Hindlimb muscle (tissue), 1 donor: ENCODE measurements at places on chromosomes 1 and 21.
A peak's percentile ranks its signal among the peaks of the same experiment; 100 is the strongest.

DNA sequence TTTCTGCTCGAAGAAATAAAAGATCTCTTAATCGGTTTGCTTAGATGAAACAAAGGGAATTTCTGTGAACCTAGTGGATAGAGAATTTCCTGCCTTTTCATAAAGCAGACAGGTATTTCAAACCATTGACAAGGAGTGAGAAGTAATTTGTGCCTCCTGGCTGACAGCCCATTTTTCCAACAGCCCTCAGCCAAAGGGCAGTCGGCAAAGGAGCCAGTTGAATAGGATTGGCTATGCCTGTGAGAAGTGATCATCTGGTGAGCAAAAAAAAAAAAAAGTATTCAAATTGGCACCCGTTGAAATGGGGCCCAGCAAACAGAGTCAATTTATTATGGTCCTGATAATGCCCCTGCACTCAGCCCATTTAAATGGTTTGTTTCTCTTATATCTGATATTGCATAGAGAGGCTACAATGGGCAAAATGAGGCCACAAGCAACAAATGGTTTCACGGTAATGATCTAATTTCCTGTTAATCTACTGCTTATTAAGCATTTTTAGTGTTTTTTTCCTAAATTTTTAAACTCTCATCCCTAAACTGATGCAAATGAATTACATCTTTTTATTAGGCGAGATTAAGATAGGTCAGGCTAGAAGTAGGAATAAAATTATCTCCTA is 477.5 kb downstream of the NUF2 start:
- DNase-seq = no peak

DNA sequence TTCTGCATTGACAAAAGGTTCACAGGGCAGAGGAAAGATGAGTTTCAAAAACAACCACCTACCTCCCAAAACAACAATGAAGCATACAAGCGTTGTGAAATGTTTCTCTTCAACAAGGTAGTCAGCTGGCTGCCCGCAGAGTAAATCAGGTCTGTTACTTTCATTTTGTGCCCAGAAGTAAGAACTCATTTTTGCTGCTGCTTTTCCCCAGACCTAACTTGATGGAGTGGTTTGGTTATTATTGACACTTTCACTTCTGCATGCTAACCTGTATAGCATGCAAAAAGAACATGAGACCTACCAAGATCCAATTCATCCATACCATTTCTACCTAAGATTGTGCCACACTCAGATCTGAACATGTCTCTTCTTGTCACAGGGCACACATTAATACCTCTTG is 1.3 kb downstream of the SLC9C2 start:
- DNase-seq = no peak

- DNase-seq = no peak
Measured at GRCh38 chr1:13725714-13726175, 25.8 kb downstream of the PRDM2 start.

- DNase-seq = no peak
Measured at GRCh38 chr1:222974496-222974895, 159.7 kb downstream of the DISP1 start.

DNA sequence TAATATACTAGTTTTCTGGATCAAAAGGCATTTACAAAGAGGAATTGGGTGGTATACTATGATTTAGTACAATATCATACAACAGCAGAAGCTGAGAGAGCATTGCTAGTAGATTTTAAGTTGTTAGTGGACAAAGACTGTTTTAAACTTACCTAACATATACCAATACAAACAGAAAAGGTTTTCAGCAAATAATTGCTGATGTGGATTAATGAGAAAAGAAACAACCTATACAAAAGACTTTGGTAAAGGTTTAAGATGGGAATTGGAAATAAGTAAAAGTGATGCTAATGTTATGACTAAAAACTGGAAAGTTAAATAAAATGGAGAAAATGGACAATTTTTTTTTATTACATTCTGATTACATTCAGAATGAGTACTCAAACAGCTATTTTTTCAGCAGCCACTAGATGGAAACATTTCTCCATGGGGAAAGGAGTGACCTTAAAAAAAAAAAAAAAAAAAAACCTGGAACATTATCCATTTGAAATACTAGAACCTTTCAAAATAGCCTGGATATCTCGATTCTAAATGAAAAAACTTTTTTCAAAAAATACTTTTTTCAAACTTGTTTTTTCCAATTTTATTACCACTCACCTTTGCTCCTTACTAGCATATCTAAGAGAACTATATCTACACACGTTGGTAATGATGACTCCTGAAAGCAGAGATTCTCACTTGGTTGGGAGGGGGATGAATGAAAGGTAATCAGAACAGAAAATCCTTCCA is 55.4 kb downstream of the EPRS1 start:
- no peak for DNase-seq

GRCh38 chr1:21584096-21584495 is 74.9 kb downstream of the ALPL start:
- no peak for DNase-seq

DNA sequence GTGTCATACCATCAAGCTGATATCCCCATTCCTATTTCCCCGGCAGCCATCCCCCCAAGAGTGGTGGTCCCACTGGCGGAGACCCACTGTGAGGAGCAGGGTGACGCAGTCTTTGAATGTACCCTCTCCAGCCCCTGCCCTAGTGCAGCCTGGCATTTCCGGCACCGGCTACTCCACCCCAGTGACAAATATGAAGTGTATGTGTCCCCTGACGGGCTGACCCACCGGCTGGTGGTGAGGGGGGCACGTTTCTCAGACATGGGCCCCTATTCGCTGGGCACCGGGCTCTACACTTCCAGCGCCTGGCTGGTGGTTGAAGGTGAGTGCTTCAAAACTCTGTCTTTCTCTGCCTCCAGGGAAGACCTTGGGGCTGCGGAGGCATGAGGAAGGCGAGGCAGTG is 14.4 kb downstream of the IGFN1 start:
- DNase-seq = no peak

- peak; percentile 55 for DNase-seq
Measured at GRCh38 chr1:225882694-225883615, 775 bp upstream of the TMEM63A start.

DNA sequence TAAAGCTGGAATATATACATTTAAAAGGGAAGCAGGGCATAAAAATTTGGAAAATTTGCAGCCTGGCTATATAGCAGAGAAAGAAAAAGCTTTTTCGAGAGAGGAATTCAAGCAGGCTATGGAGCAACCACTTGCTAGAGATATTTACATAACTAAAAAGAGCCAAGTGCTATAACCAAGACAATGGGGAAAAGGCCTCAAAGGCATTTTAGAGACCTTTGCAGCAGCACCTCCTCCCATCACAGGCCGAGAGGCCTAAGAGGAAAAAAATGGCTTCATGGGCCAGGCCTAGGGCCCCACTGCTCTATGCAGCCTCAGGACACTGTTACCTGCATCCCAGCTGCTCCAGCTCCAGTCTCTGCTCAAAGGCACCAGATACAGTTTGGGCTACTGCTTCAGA is 37.0 kb downstream of the CAPN9 start:
- no peak for DNase-seq

GRCh38 chr1:79353224-79353623 is 346.7 kb upstream of the ADGRL4 start:
- DNase-seq = no peak

GRCh38 chr1:202578001-202578504 is 132.2 kb downstream of the SYT2 start:
- no peak for DNase-seq

DNA sequence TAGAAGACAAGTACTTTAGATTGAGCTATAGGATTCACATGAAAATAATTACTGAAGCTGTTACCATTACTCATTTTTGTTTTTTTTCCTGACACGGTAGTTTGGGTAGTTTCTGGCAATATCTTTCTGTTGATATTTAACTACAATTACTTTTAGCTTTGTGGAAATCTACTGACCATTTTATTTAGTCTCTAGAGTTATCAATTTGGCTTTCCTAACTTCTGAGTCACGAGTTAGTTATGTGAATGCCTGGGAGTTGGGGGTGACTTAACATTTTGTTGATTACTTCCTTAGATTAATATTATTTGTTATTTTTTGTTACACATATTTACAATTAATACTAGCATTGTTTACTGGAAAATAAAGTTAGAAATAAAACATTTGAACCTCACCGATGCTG is 160.6 kb downstream of the HMCN1 start:
- DNase-seq = no peak

DNA sequence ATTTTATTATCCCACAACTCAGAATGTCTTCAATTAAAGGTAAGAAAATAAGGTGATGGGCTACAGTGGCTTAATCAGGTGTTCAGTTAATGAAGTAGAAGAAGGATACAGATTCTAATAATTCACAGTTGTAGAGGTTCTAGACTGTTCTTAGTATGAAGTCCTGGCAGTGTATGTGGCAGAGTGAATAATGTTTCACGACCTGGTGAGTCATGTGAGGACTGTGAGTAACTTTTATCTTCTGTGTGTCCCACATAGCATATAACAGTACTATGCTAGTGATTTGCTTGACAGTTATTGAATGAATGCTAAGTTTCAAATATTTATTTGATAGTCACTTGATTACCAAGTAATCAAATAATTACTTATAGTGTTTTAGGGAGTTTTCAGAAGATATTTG is 20.0 kb downstream of the SLC16A4 start:
- no peak for DNase-seq

- DNase-seq = no peak
Measured at GRCh38 chr1:113390871-113391648, 745 bp downstream of the MAGI3 start.

DNA sequence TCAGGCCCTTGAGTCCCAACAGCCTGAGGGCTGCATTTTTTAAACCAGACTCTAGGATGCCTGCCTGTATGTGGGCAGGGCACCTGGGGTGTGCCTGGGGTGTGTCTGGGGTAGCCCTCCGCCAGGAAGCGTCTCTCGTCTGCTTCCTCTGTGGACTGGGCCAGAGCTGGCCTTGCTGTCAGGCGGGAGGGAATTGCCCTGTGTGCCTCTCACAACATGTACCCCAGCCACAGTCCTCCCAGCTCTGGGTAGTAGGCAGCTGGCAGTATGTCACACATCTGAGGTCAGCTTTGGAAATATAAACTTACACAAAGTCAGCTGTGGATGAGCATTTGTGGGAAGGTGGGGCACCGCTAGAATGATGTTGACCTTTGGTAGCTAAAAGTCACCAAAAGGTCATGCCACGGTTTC is 13.0 kb downstream of the TRAF5 start:
- DNase-seq = no peak

- no peak for DNase-seq
Measured at GRCh38 chr21:44875316-44875700, 1.8 kb upstream of the PTTG1IP start.

DNA sequence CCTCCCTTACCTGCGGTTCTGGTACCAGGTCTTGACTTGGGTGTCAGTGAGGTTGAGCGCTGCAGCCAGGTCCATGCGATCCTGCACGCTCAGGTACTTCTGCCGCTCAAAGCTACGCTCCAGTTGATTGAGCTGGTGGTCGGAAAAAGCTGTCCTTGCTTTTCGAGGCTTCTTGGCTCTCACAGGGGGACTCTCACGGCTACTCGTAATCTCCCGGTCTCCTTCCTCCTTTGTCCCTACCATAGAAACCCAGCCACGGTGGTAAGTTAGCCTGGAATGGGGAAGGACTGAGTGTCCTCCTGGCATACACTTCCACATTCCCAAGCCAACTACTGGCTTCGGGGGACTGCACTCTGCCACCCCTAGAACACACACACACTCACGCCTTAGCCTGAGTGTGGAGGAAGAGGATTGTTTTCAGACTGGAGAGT is 2.6 kb downstream of the BARHL2 start:
- DNase-seq = no peak

DNA sequence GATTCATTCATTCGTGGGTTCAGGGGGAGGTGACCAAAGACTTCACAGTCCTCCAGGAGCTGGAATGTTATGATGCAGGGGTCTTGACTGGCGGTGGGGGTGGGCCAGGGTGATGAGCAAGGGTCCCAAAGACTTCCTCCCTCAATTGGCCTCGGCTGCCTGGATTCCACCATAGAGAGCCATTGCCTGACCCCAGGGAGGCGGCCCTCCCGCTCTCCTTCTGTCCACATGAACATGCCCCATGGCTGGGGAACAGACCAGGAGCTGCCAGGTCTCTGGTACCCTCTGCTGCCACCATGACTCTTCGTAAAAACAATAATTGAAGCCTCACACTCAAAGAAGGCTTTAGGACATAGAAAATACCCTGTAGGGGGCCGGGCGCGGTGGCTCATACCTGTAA is 102.5 kb upstream of the CASZ1 start:
- no peak for DNase-seq

DNA sequence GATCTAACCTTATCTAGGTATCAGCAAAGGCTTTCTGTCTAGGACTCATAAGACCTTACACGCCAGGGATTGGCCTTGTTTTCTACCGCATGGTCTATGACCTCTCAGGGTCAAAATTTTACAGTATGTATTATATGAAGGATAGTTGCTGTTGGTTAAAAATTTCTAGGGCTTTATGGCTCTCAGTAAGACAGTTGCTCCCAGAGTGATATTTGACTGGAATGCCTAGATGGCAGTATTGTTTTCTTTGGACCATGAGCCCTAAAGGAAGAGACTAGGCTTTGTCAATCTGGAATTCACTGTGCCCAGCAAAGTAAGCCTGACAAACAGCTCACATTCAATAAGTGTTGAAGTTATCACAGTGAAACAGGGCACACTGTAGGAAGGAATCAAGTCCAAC is 37.6 kb downstream of the C1orf87 start:
- no peak for DNase-seq

- no peak for DNase-seq
Measured at GRCh38 chr21:45256021-45256911, 31.4 kb downstream of the POFUT2 start.

DNA sequence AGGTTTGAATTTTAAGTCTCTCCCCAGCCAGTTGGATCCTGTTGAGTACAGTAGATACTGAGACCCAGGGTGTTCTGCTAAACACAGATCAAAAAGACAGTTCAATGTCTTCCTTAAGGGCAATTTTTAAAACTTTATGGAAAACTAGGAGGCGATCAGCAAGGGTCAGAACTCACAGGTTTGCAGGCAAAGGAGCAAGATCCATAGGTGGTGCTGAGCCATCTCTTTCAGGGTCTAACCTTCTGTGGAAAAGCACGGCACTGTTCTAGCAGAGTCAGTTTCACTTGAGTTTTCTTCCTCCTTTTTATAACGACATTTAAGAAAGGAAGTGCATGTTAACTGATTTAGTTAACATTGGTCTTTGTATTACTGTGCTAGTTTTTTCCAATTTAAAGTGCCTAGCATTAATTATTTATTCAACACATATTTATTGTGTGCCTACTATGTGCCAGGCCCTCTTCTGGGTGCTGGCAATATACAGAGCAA is at the start of gene CD84:
CD84 (minus strand) TSS at position 281 of the 486 bp plus-strand sequence; CDS start at position 222, 59 bp downstream.
- DNase-seq = no peak

- DNase-seq = no peak
Measured at GRCh38 chr1:219433001-219433400, 179.9 kb downstream of the ZC3H11B start.

GRCh38 chr1:53442299-53442698 is 16.9 kb upstream of the DMRTB1 start:
- no peak for DNase-seq

DNA sequence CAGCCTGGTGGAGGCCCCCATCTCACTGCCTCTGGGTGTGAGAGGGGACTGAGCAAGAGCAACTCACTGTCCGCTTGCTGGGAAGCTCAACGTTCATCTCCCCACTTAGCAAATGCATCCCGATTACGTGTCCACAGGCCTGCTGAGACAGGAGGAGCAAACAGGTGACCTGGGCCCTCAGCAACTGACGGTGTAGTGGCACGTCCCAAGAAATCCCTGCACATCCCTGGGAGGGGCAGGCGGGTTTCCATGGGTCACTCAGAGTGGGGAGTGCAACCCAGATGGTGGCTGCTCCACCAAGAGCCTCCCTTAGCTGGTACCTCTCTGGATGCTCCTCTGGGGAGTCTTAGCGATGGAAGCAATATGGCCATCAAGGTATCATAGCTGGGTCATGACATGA is 229.4 kb downstream of the DYRK1A start:
- no peak for DNase-seq
